ENCODE measurements at places on chromosomes 11 and 22.

- DNase-seq, result no peak
Measured at GRCh38 chr11:63502252-63502820, 3.5 kb upstream of the LGALS12 start.

- DNase-seq, result no peak
Measured at GRCh38 chr11:68759991-68760390, 8.7 kb upstream of the TESMIN start.

DNA sequence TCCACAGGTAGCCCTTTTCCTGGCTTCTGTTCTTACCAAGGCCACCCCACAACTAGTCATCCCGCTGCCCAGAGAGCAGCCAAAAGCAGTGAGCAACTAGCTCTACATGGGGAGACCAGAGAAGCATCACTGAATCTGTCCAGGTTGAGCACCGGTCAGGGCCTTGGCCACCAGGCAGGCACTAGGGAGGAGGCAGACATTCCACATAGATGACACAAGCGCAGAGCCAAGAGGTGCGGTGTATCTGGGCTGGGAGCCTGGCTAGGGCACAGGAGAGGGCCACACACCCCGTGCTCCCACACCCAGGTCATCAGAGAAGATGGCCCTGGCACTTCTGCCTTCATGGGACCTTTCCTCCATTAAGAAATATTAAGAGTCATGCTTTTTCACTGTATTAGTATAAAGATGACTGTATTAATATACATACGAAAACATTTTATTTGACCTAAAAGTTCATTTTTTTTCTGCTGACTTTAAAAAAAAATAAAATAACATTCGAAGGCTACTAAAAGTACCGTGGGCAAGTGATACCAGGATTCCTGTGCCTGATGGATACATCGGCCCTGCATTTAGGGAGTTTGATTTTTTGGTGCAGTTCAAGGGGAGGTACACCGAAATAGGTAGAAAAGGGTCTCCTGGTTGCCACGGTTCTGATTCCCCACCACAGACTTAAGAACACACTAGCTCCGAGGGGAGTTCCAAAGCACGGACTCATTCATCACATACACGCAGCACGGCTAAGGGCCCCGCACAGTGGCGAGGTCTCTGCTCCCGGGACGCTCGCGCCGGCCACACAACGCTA is 1.2 kb downstream of the DGCR2 start:
- no peak for DNase-seq

- DNase-seq, result no peak
Measured at GRCh38 chr22:30928401-30928800, 40.2 kb downstream of the MORC2 start.

DNA sequence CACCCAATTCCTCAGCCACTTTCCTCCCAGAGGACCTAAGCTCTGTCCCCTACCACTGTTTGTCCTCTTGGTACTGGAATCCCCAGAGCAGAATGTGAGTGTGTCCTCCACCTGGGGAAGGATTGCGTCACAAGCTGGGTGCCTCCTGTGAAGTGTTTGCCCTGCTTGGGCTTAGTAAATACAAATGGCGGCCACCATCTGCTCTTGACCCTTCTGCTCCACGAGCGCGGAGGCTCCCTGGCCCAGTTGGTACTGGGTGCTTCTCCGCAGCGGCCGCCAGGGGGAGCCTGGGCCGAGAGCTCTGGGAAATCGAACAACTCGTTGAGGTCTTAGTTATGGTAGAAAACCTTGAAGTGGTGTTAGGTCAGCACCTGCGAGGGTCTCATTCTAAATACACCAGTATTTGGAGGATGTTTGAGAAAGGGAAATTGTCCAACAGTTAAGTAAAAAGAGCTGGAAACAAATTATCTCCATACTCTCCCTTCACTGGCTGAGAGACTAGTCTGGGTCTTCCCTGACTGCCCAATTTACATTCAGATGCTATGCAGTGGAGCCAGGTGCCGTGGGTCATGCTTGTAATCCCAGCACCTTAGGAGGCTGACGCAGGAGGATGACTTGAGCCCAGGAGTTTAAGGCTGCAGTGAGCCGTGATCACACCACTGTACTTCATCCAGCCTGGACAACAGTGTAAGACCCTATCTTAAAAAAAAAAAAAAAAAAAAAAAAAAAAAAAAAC is 74.6 kb upstream of the TEAD1 start:
- no peak for DNase-seq

GRCh38 chr22:31038686-31039085 is 42.4 kb upstream of the SMTN start:
- DNase-seq, result no peak

- DNase-seq, result no peak
Measured at GRCh38 chr11:72584939-72585597, 89.2 kb downstream of the PDE2A start.

DNA sequence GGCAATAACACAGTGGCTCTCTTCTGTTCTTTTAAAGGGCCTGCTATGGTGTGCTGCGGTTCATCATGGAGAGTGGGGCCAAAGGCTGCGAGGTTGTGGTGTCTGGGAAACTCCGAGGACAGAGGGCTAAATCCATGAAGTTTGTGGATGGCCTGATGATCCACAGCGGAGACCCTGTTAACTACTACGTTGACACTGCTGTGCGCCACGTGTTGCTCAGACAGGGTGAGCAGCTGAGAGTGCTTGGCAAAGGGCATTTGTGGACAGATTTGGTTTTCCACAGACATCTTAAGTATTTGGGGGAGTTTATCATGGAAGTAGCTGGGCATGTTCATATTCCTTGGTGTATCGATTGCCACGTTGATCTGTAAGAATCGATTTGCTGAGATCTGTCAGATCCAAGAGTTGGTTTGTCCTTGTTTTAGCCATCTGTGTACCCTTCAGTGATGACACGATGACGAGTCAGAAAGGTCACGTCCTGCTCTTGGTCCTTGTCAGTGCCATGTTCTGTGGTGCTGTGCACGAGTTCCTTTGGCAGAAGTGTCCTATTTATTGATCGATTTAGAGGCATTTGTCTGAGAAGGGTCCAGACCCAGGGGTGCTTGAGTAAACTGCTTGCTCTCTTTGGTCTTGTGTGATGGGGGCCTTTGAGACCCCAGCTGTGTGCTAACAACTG is 4.8 kb downstream of the RPS3 start:
- no peak for DNase-seq

DNA sequence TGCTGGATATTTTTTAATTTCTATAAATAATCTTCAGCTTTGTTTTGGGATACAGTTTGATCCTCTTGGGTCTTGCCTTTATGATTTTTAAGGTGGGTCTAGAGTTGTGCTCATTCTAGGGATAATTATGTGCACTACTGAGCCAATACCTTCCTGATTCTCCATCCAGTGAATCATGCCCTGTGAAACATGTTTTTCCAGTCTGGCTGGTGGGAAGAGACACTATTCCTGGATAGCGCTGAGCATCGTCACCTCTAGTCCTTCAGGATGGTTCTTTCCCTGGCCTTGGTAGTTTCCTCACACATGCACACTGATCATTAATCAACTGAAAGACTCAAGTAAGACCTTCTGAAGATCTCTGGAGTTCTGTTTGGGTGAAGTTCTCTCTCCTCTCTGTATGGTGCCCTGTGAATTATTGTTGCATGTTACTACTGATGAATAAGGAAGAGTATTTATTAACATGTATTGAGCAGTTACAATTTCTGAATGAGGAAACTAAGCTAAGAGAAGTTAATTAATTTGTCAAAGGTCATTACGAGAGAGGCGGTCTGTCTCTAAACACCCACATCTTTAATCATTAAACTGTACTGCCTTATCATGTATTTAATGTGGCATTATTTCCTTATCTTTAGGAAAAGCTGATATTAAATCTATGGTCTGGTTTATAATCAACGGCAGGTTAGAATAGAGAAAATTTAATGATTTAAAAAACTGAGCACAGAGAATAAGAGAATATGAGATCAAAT is 39.1 kb upstream of the LIPT2 start:
- DNase-seq, result no peak

DNA sequence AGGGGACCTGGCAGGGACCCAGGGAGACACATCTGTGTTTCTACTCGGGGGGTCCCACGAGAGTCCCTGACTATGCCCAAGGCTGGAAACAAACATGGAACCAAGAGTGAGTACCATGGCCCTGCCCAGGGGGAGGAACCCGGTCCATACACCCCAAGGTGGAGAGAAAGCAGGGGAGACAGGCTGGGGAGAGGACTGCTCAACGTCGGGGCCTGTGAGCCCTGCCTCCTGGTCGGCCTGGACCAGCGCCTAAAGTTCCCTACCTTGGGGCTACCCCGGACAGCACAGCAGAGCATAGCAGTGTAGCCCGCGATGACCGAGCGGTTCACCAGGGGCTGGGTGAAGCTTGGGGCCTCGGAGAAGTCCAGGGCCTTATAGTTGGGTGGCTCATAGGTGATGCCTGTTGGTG is 20.2 kb downstream of the MYBPC3 start:
- DNase-seq, result no peak

DNA sequence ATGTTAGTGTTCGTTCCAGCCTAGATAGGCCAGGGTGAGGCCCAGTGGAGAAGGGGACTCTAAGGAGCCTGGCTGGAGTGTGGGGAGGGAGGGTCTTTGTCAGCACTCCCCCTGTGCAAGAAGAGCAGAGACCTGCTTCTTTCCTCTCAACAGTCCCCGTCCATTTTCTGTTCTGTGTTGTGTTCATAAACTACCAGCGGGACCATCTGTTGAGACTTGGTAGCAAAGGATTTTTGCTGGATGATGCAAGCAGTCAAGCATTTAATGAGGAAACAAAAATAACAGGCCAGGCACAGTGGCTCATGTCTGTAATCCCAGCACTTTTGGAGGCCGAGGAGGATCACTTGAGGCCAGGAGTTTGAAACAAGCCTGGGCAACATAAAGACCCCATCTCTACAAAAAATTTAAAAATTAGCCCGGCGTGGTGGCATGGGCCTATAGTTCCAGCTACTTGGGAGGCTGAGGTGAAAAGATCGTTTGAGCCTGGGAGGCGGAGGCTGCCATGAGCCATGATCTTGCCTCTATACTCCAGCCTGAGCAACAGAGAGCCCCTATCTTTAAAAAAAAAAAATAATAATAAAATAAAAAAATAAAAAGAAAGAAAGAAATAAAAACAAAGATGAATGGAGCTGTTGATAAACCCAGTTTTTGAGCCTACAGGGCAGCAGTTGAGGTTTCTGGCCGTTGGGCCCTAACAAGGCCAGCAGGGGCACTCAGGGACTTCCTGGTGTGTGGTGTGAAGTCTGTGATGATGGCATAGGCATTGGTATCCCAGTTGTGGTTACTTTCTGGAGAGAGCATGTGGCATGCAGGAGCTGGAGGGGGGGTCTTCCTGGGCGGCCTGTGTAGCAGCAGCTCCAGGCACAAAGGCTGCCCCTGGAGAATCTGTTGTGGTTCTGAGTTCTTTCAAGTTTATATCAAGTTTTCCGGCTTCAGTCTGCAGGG is 1.7 kb upstream of the TXNRD2 start:
- no peak for DNase-seq

DNA sequence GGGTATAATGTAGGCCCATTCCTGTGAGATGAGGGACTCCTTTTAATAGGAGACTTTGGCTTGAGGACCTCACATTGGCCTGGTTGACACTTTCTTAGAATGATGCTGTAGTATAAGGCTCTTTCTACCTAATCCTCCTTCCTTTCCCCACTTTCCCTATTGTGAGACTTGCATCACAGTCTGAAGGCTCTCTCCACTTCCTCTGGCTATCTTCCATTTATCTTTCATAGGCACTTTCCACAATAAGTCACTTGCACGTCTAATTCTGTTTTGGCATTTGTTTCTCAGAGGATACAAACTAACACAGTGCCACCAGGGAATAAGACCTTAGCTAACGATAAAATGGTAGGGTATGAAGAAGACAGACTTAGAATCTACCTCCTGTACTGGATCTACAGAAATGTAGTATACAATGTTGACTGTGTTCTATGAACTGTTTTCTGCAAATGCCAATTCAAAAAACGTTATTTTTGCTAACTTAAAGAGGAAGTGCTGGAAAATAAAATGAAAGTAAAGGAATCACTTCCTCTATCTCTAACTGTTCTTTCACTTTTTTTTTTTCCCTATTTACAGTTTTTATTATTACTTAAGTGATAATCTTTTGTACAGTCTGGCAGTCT is 17.9 kb upstream of the PDE3B start:
- no peak for DNase-seq

GRCh38 chr22:19882446-19883381 is 28.0 kb upstream of the GNB1L start:
- no peak for DNase-seq

DNA sequence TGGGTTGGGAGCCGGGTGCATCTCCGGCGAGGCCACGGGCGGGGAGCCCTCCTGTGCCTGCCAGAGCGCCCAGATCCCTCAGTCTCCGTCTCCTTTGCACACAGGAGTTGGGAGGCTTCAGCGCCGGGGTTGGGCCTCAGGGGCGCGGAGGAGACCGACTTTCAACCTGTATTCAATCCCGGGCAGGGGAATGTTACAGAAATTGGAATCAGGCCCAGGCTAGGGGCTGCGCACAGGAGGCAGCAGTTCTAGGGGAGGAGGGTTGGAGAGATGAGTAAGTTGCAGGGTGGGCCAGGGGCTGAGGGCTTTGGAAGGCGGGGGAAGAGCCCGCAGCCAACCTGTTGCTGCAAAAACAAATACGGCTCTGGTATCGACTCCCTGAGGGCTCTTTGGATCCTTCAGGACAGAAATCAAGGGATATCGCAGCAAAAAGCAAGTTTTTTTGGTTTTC is 640 bp upstream of the KCNA4 start:
- DNase-seq, result no peak

- DNase-seq, result no peak
Measured at GRCh38 chr22:20354238-20354975, 34.5 kb upstream of the DGCR6L start.

DNA sequence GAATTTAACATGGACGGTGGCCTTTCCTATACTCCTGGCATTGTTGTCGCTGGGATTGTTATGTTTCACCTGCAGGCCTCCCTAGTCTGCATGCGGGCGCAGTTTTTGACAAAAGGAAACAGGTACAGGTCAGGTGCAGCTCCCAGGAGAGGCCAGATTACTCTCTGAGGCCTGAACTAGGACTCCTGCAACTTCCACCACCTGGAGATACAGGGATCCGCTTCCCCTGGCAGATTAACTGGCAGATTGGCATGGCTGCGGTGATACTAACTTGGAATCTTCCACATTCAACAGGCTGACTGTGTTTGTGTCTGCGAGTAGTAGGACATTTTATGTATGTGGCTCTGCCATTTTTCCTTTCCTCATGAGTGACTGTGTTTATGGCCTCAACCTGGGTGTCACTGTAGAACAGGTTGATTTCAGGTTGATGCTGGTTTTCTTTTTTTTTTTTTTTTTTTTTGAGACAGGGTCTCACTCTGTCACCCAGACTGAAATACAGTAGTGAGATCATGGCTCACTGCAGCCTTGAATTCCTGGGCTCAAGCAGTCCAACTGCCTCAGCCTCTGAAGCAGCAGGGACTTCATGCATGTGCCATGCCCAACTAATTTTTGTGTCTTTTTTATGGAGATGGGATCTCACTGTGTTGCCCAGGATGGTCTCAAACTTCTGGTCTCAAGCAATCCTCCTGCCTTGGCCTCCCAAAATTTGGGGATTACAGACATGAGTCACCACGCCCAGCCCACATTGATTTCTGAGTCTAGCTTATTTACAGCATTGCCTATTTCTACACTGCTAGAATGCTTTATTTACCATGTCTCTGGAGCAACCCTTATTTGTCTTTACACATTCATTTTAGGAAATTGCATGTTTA is 1.7 kb upstream of the USP28 start:
- no peak for DNase-seq

GRCh38 chr11:126115127-126115495 is 52.4 kb upstream of the CDON start:
- DNase-seq, result no peak

- DNase-seq, result no peak
Measured at GRCh38 chr11:86091566-86091965, 22.7 kb upstream of the PICALM start.

All from CMK (cell line).